Left lobe of liver (tissue), 2 donors: ENCODE measurements at places on chromosomes 7 and 10. TPM values are rescaled to one million over a fixed set of nuclear protein-coding genes. Genes with fewer than 3 reads are reported as not detected.

DNA sequence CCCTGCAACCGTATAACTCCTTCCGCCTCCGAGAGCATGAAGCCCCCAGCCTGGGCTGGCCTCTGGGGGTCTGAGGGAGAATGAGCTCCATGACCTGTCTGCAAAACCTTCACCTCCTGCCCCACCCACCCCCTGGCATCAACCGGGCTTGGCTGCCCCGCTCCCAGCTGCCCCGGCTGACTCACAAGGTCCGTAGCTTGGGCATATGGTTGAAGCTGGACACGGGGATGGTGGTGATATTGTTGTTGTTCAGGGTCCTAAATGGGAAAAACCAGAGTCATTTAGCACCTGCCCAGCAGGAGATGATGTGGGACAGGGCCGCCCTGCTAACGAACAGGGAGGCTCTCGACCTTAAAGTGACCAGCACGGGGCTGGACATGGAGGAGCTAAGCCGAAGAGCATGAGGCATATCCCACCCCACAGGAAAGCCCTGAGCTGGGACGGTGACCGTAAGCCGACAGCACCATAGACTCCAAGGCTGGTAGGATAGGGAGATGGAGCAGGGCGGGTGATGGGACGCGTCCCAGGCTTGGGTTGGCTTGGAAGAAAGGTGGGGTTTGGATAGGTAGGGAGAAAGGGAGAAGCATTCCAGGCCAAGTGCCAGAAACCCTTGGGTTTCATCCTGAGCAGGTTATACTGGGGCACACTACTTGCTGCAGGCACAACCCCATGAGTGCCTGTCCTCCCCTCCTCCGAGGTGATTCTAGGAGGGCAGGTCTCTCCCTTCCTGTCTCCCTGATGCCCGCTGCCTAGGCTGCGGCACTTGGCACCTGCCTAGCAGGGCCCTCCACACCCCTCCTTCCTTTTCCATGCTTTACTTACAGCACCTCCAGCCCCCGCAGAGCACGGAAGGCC, 121.5 kb downstream of the SLIT1 start:
- no peak for DNase-seq

DNA sequence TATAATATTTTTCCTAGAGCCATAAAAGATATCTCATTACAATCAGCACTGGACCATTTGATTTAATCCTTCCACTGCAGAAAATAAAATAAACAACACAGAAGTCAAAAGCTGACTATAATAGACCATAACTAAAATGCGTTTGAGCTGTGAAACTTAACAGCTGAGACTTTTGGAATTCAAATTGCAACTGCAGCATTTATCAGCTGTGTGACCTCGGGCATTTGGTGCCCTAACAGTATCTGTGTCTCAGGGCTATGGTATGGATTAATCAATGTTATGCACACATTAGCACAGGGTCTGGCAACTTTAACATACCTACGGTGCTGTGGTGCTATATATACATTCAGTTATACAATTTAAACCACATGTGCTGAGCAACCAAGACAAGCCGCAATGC, 160.1 kb downstream of the COL28A1 start:
- DNase-seq: no peak

- DNase-seq: no peak
Measured at GRCh38 chr10:121282264-121282663, 316.0 kb downstream of the FGFR2 start.

- DNase-seq: no peak
Measured at GRCh38 chr10:53724581-53724980, 952.0 kb upstream of the MBL2 start.

DNA sequence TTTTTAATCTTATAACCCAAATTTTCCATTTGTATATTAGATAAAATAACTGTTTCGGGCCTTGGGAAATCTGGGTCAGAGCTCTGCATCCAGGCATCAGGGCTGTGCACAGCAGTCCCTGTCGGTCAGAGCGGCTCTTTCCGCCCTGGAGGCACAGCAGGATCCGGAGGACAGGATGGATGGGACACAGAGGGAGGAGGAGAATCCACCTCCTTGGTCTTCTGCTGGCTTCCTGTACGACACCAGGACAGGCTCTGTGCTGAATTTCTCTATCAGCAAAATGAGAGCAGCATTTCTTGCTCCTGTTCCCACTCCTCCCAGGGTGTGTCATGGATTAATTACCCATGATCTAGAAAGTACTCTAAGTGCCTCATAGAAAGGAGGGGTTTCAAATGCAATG, 254.9 kb downstream of the SKAP2 start:
- no peak for DNase-seq

GRCh38 chr7:17144322-17144721, 154.1 kb upstream of the AHR start:
- DNase-seq: no peak

DNA sequence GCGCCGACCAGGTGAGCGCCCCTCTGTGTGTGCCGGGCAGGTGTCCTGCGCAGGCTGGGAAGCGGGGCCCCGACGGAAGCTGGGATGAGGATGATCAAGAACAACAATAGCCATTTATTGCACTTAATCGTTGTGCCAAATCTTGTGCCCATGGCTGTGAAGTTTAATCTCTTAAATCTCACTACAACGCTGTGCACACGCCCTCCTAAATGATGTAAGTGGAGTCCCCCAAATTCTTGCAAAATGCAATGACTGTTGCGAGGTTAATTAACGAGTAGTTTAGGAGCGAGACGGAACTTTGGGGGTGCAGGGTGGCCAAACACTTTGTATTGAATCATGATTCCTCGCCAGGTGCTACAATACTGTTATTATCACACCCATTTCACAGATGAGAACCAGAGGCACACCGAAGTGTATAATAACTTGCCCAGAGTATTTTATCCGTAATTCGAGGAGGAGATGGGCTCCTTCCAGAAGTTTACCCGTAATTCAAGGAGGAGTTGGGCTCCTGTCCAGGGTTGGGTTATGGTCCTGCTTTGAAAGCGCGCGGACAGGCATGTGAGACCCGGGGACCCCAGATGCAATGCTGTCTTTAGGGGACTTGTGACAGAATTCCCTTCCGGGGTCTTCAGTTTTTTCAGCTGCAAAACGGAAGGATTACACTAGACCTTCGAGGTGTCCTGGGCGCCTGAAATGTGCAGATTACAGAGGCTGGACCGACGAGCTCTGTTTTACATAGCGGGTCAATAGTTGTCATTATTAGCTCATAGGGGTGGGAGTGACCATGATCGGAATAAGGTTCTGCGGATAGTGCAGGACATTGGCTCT, 1.0 kb downstream of the FFAR4 start:
- no peak for DNase-seq

DNA sequence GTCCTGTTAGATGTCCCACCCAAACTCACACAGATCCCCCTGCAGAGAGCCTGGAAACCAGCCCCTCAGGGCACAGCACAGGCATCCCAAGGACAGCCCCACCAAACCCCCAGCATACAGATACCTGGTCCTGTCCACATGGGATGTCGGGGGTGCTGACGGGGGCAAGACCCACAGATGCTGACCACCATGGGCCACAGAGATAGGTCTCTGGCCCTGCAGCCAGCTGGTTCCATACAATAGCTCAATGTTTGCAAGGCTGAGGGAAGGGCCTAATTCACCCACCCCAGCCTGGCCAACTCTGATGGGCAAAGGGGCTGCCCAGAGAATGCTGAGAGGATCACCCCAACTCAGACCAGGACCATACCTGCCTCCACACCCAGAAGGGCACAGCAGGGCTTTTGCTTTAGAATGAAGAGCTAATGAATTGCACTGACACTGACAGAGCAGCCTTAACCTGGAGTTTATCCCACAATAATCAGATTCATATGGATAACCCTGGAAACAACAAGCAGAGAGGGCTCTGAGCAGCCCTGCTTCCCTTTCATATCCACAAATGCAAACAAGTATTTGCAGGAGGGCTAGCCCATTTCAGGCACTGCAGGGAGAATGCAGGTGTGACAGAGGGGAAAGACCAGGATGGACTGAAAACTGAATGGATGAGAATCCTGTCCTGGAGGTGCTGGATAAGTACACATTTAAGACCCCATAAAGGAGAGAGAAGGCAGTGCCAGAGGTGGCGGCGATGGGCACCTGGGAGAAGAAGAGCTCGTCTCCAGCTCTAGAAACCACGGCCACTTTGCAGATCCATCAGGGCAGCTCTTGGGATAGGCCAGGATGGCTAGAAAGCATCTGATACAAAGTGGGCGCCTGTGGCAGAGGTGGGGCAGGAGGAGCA, 126.7 kb downstream of the TNS3 start:
- DNase-seq: no peak

DNA sequence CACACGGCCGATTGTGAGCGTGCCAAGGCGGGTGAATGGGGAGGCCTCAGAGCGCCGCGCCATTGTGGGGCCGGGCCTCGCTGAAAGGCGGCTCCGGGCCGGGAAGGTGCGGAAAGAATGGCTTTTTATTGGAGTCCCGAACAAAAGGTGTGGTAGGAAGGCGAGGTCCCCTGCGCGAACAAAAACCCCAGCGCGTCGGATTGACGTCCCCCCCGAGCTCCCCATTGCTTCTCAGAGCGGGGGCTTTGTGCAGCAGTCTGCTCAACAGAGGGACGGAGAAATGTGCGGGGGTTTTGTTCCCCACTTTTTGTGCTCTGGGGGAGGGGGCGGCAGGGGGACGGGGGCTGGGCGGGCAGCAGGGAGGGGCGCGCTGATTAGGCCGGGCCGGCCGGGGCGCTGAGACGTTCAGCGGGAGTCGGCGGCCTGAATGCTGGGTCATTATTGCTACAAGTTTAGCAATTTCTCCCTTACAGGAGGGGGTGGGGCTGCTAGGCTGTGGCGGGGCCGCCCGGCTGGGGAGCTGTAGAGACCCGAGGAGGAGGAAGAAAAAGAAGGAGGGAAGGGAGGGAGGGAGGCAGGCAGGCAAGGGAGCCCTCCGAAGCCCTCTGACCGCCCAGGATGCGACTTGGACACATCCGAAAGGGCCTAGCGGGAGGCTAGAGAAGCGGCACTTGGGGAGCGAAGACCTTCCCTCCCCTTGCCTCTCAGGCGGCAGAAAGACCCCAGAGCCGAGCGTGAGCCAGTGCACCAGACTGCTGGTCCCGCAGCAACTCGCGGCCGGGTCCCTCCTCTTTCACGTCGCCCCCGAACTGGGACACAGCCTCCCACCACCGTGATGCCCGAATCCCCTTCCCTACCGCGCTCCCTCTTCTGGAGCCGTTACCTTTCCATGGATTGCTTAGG, 4.6 kb downstream of the NKX2-3 start:
- DNase-seq: no peak

- no peak for DNase-seq
Measured at GRCh38 chr10:29807163-29807806, 172.5 kb upstream of the SVIL start.

DNA sequence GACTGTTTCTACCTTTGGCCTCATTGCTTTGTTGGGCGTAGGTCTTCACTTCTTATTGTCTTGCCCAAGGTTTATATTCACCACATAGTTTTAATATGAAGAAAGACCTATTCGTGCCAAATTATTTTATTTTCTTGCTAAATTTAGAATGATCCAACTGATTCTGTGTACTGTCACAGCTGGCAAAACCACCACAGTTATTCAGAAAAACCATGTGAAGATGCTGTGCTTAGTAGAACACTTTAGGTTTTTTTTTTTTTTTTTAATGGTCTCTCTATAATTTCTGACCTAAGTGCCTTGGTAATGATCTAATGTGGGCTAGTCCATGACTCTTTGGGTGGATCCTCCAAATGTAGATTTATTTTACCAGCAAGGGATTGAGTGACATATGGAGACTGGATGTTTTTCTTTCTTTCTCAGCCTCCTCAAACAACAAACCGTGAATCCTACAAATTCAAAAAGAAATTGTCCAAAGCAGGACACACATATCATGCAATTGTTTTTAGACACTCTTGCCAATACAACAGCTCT, 243.8 kb downstream of the DYNC1I1 start:
- no peak for DNase-seq

DNA sequence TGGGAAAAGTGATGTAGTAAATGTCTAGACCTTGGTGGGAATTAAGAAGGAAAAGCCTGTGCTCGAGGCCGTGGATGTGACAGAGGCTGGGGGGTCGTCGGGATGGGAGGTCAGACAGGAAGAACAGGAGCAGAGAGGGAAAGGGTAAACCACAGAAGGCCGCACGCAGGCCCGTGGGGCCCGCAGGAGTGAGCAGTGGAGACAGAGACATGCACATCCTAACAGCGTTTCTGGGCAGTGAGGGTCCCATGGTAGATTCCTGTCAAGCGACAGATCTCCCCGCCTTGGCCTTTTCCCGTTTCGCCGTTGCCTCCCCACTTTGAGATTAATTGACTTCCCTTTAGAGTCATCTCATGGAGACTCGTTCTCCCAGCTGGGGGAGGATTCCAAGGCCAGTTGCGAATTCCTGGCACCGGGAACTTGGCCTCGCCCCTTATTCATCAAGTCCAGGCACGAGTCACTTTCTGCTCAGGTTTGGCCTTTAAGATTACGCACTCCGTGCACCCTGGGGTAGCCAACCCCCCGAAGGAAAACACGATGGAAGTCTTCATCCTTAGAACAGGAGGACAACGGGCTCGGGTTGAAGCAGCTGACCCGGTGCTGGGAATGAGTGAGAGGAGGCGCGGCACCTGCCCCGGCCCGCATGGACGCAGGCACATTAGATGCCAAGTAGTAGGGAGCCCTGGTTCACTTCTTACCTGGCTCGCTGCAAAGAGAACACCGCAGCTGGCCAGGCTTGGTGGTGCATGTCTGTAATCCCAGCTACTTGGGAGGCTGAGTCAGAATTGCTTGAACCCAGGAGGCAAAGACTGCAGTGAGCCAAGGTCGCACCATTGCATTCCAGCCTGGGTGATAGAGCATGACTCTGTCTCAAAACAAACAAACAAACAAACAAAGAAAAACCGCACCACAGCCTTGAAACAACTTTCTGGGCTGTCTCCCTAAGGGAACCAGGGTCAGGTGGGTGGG, 315.2 kb upstream of the SHH start:
- no peak for DNase-seq

DNA sequence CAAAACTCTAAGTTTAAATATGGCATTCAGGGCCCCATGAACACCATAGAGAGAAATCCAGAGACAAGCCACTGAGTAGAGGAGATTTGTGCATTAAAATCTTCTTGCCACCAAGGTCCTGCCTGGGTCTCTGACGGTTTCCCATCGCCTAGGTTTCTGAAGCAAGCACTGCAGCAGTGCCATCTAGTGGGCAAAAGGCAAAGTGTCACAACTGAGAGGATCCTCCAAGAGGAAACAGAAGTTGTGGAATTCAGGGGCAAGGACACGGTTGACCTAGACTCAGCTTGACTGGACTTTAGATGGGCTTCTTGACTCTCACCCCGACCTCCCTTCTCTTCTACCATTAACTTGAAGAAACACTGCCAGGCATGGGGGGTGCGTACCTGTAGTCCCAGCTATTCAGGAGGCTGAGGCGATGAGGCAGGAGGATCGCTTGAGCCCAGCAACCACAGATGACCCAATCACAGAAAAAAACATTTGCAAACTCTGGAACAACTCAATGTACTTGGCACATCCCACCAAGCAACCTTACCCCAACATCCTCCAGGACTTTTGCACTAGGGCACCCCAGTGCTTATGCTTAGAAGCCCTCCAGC, 604.1 kb downstream of the GALNT17 start:
- peak; percentile 71 for DNase-seq

The TWIST1 gene
- total RNA-seq: not detected

The ANKRD61 gene
- total RNA-seq: not detected

The PAX4 gene
- total RNA-seq: not detected

The GRID1 gene
- total RNA-seq: 0.58 TPM

The AASS gene
- 84.2 TPM for total RNA-seq

The METTL2B gene
- 13.9 TPM for total RNA-seq

The ASCC1 gene
- 27.9 TPM for total RNA-seq
